Fibroblast of skin of right biceps (primary cell): ENCODE measurements at places on chromosomes 7 and 10.

DNA sequence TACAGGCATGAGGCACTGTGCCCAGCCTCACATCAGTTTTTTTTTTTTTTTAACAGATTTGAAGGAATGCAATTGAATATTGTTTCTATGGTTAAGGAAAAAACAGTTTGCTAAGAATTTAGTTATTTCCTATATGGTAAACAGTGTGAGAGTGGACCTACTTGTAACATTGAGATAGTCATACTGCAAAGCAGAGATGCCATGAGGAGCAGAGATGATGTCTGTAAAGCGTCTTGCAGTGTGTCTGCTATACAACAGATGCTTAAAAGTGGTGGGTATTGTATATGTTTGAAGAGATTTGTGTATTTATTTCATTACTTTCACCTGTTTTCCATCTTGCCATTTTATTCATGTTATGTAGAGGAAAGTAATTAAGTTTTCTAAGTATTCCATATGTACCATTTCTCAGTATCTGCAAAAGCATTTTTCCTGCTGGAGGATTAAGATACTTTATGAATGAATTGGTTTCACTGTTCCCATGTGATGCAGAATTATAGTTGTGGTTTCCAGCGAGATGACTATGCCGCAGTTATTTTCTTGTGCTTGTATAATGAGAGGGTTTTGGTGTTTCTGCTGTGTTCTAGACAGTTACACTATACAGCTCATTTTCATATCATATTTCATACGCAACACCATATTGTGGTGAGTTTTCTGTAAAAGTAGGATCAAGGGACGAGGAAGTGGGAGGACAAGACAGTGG, 26.6 kb downstream of the TET1 start:
- peak; percentile 78 for DNase-seq

GRCh38 chr7:140621401-140622021, 19.1 kb downstream of the DENND2A start:
- DNase-seq = peak; percentile 58

- DNase-seq = peak; percentile 81
Observed at GRCh38 chr10:4260483-4261124, 475.6 kb upstream of the KLF6 start.

DNA sequence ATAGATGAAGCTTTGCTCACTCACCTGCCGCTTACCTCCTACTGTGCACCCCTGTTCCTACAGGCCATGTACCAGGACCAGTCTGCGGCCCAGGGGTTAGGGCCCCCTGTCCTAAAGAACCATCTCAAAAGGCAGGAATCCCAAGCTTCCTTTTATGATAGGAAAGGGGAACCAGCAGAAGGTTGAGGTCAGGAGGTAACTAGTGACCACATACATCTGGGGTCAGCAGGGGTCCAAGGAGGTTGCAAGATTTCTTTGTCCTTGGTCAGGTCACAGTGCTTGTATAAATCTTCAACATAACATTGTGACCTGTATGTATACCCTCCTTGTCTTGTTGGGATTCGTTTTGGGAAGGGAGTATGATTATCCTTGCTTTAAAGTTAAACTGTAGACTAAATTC, 73.8 kb downstream of the OAT start:
- DNase-seq = no peak

DNA sequence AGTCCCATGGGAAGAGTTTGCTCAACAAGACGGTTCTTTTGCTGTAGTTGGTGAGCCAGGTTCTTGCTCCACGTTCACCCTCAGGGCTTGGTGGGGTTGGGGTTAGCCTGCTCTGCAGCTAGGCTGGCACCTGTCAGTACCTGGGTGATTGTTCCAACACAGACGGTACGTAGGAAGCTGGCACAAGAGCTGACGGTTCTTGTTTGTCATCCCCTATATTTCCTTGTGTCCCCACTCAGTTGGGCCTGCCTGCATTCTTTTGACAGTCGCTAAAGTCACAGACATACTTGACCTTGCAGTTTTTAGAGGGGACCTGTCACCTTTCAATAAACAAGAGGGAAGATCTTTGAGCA, 40.2 kb upstream of the SYPL1 start:
- DNase-seq = no peak

- DNase-seq = no peak
Observed at GRCh38 chr10:23155169-23155568, 36.9 kb upstream of the PTF1A start.

- DNase-seq = no peak
Observed at GRCh38 chr7:97418312-97418711, 300.8 kb downstream of the SDHAF3 start.

DNA sequence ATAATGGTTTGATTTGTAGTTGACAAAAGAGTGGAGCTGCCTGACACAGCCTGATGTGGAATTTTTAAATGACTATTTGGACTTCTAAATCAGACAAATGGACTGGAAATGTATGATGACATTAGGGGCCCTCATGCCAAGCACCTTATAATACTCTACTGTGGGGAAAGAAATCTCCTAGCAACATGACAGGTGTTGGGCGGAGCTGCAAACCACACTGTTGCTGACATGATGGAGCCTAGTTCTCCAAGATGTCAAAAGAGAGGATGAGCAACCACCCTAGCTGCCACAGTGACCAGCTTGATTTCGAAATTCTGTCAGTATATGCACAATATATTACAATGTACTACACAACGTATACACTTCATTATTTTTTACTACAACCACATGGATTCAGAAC, 65.8 kb downstream of the RHOBTB1 start:
- no peak for DNase-seq

- no peak for DNase-seq
Observed at GRCh38 chr10:44198096-44198779, 186.7 kb downstream of the CXCL12 start.

DNA sequence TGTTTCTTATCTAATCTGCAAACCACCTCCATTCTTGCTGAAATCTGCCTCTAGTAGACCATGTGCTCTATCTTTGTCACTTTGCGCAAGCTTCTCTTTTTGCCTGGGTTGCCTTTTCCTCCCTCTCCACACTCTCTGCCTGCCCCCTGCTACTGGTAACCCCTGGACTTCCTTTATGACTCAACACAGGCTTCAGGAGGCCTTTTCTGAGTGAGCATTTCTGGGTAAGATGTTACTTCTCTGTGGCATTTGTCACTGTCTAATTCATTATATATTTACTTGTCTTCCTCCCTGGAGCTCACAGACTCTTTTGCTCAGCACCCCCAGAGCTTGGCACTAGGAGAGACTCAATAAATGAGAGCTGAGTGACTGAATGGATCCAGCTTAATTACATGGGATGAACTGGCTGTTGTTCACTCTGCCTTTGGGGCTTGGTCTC, 8.4 kb downstream of the GOLGA7B start:
- DNase-seq = no peak

DNA sequence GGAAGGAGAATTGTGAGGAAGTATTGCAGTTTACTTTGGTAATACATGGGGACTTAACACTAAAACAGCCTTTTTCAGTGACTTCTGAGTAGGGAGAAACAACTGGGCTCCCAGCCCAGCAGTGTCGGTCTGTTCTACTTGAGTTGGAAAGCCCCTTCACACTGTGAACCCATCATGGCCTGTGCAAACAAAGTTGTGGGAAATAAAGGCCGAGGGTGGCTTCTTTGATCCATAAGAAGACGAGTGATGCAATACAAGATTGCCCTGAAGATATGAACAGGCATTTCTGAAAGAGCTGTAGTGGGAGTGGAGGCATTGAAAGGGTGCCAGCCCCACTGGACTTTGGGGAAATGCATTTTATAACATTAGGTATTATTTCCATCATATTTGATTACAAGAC, 28.3 kb downstream of the C10orf120 start:
- DNase-seq = no peak

- DNase-seq = peak; percentile 57
Observed at GRCh38 chr7:48083114-48083830, 5.8 kb upstream of the UPP1 start.
